Stimulated activated naive B cell treated with anti-CD40 and anti-IgM and Interleukin-4, amounts not matched to agents 10 μg/mL and 1 μg/mL and 100 μg/mL, for 72 hours (primary cell): ENCODE measurements at places on chromosomes 3 and 15.

GRCh38 chr3:31116651-31117050 is 222.2 kb upstream of the GADL1 start:
- no peak for DNase-seq

- no peak for DNase-seq
Measured at GRCh38 chr15:54540721-54541120, 562.5 kb downstream of the UNC13C start.

- no peak for DNase-seq
Measured at GRCh38 chr3:52436500-52437149, 8.3 kb downstream of the SEMA3G start.

GRCh38 chr15:65421360-65422215 is 1.2 kb downstream of the IGDCC4 start:
- DNase-seq: no peak

DNA sequence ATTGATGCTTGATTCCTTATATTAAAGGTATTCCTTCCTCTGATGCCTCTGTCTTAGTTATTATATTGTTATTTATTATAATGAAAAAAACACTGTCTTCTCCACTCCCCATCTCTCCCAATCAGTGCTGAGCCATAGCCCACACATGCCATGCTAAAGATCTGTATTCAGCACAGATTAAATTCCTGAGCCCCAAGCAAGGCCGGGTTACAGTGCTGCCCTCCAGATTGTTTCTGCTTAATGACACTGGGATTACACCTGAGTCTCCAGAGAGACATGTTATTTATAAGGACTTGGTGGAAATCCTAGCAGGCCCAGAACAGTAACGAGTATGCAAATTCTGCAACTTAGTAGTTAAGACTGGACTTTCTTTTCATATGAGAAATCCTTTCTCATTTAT is 305.9 kb upstream of the UMPS start:
- DNase-seq: no peak

GRCh38 chr3:149004622-149005021 is 13.3 kb downstream of the GYG1 start:
- DNase-seq: no peak

GRCh38 chr3:110198717-110199587 is 861.6 kb upstream of the DPPA4 start:
- DNase-seq: no peak

- no peak for DNase-seq
Measured at GRCh38 chr3:54426381-54426780, 304.0 kb downstream of the CACNA2D3 start.

GRCh38 chr3:161550491-161551195 is 54.0 kb downstream of the OTOL1 start:
- DNase-seq: no peak

DNA sequence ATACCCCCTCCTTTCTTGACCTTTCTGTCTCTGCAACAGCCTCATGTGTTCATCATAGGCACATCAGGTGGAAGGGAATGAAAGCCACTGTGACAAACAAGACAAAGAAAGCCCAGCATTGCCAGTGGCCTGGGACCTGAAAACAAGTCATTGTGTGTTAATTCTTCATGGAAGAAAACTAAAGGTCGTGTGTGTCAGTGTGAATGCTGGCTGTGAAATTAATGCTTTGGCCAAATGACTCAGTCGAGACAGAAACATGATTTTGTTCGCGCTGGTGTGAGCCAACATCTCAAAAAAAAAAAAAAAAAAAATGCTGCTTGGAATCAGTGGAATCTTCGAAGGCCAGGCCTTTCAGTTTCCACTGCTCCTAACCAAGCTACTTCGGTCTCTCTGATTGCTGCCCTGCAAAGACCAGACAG is 386.5 kb upstream of the PROK2 start:
- DNase-seq: no peak

GRCh38 chr3:176403531-176403930 is 793.8 kb downstream of the TBL1XR1 start:
- no peak for DNase-seq

DNA sequence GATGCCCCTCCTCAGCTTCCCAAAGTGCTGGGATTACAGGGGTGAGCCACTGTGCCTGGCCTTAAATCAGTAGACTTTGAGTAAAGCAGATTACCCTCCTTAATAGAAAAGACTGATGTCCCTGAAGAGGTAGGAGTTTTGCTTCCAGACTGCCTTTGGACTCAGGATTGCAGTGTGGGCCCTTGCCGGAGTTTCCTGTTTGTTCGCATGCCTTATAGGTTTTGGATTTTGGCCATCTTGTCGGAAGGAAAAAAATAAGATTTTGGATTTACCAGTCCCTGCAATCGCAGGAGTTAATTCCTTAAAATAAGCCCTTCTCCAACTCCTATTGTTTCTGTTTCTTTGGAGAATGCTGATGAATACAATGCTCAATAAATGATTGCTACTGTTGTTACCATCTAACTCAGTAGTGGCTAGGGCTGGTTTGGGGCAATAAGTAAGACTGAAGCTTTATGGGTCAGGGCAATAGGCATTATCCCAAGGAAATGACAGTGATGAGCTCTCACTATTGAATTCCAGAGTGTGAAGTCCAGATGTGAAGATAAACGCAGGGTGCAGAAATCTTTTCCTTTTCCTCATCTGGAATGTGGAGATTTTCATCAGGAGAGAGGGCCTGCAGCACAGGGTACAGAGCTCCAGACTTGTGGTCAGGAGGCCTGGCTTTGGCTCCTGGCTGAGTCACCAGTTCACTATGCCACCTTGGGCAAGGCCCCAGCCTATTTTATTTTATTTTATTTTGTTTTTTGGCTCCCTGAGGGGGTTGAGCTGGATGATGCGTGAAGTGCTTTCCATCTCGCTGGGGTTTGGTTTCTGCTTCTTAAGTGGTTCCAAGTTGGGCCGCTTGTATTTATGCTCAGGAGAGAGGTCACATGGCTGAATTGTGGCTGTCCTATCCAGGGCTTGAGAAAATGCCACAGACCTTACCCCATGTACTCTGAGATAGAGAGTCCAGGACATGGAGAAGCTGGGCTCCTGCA is 25.3 kb downstream of the FOXL2 start:
- DNase-seq: no peak

GRCh38 chr3:99776516-99777209 is 41.0 kb upstream of the CMSS1 start:
- no peak for DNase-seq

GRCh38 chr3:158953131-158953530 is 151.3 kb downstream of the MFSD1 start:
- DNase-seq: no peak

DNA sequence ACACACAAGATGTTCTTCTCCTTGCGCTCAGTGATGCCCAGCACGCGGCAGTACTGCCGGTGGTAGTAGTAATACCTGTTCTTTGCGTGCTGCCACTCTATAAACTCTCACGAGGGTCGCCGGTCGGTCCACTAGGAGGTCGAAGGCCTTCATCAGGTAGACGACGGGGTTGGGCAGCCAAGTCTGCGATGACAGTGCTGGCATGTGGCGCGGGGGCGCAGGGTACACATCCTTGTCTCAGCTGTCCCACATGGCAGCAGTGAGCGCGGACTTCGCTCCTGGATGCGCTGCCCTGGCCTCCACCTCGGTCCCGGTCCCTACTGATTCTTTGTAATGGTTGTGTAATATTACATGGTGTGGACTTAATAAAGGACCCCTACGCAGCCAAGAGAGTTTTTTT is 50.1 kb upstream of the CGNL1 start:
- no peak for DNase-seq
